ENCODE measurements at places on chromosomes 13 and 19.

DNA sequence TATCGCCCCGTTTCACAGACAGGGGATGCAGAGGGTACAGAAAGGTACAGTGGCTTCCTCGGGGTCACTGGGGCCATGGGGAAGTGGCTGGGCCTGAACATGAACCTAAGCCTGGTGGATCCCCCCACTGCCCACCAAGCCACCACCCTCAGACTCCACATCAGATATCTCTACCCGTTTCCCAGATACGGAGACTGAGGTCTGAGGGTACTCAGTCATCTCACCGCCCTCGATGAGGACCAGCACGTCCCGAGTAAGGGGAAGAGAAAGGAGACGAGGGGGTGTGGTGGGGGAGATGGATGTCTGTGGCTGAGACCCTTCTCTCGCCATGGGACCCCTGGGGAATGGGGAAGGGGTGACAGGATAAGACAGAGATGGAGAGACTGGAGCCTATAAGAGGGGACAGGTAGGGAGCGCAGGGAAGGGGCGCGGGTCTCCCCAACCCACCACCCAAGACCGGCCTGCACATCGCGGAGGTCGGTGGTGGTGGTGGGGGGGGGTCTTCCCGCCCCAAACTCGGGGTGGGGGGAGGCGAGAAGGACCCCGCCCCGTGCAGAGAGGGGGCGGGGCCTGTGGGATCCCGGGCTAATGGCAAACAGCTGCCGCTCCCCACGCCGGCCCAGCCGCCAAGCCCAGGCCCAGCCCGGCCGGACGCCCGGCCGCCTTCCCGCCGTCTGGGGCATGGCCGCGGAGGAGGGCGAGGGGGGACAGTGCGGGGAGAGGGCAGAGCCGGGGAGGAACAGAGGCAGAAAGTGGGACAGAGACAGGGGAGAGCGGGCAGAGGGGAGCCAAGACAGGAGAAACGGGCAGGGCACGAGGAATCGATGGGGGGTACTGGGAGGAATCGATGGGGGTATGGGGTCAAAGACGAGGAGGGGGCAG is 698 bp downstream of the KANK2 start:
- DNase-seq: peak; percentile 3

GRCh38 chr13:97434397-97435201 is 630 bp downstream of the RAP2A start:
- peak; percentile 23 for DNase-seq

GRCh38 chr13:39106216-39107005 is 68.2 kb downstream of the NHLRC3 start:
- DNase-seq: no peak

DNA sequence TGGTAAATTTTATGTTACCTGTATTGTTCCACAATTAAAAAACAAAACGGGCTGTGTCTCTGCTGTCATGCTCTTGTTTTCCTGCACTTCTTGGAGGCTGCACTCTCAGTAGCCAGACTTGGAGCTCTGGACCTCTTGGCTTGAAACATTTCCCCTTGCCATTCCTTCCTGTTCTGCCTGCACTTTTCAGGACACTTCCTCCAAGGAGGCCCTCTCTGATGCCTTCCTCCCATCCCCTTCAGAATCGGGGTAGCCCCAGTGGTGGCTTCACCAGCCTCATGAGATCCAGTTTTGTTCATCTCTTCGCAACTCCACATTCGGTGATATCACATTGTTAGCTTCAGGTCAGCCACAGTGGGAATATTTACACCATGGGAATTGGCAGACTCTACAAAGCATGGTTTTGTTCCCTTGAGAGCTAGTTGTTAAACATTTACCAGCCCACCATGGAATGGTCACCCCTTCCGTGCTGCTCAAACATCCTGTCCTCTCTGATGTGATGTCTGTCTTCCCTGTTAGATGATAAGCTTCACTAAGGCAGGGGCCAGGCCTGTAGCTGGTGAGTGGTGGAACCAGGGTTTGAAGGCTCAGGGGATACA is 40.2 kb upstream of the PEG3 start:
- DNase-seq: no peak

DNA sequence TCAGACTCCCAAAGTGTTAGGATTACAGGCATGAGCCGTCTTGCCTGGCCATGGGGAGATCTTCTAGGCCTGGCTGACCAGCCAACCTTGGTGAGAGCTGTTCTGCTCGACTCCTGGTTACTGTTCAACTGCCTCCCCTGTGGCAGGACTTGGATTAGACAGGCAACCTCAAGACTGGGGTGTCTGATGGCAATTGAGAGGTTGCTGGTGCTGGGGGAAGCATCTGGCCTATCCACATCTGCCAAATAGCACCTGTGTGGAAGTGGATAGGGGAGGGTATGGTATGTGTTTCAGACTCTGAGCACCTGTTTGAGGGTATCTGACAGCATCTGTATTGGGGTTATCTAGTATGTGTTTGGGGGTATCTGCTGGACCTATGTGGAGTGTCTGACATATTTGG is 44.7 kb downstream of the ARHGEF18 start:
- DNase-seq: no peak

DNA sequence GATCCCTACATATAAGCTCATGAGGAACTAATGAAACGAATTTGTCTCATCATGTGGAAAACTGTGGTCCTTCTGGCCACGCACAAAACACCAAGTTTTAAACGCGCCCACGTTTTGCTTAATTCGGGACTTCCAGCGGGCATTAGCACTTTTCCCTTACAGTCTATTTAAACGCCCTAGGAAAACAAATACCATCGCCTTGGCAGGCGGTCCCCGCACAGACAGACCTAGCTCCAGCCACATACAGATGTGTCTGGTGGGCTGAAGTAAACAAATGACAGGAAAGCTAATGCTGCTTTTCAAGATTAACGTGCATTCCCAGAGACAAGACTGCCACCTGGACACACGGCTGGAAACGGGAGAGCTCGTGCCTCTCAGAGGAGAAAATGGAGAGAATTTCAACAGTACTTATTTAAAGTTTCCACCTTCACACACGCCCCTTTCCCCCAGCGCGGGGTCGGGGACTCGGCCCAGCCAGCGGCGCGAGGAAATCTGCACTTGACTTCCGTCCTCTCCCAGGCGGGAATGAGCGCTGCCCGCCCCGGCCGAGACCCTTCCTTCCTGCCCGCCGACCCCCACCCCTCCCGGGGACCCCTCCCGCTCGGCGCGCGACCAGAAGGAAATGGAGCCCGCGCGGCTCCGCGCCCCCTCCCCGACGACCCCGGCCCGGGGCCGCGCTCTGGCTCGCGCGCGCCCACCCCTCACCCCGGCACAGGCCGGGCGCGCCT is 931 bp downstream of the USP12 start:
- DNase-seq: peak; percentile 44

DNA sequence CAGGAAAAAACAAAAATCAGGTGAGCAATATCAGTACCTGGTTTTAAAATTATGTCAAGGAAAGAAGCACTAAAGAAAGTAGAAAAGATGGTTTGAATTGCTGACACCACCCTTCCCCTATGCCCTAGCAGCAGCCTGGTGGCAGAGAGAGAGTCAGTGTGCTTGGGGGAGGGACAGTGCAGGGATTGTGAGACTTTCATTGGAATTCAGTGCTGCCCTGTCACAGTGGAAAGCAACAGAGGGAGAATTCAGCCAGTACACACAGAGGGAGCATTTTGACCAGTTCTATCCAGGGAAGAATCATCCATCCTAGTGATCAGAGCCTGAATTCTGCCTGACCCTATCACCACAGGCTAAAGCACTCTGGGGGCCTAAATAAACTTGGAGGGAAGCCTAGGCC is 222.4 kb upstream of the PCDH17 start:
- DNase-seq: peak; percentile 23

GRCh38 chr19:15393963-15394362 is 14.4 kb upstream of the AKAP8 start:
- no peak for DNase-seq

DNA sequence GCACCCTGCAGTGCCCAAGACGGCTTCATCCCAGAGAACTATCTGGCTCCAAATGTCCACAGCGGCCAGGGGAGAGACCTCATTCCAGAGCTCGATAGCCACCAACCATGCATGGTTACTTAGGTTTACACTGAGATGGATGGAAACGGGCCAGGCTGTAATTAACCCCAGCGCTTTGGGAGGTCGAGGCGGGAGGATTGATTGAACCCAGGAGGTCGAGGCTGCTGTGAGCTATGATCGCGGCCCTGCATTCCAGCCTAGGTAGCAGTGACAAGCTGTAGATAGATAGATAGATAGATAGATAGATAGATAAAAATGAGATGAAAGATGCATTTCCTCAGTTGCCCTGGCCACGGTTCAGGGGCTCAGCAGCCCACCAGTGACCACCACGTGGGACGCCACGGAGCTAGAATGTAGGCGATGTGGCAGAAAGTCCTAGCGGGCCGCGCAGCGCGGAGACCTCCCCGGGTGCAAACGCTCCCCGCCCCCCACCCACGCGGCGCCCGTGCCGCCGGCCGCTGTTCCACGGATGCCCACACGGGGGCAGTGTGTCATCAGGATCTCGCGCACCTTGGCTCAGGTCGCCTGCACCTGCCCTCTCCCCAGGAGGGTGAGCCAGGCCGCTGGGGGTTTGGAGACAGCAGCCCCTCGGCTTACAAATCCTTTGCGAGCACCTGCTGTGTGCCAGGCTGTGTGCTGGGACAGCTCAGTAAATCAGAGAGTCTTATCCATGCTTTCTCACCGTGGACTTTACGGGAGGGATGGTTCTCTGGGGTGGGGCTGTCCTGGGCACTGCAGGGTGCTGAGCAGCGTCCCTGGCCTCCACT is 13.5 kb upstream of the TLE5 start:
- DNase-seq: no peak

DNA sequence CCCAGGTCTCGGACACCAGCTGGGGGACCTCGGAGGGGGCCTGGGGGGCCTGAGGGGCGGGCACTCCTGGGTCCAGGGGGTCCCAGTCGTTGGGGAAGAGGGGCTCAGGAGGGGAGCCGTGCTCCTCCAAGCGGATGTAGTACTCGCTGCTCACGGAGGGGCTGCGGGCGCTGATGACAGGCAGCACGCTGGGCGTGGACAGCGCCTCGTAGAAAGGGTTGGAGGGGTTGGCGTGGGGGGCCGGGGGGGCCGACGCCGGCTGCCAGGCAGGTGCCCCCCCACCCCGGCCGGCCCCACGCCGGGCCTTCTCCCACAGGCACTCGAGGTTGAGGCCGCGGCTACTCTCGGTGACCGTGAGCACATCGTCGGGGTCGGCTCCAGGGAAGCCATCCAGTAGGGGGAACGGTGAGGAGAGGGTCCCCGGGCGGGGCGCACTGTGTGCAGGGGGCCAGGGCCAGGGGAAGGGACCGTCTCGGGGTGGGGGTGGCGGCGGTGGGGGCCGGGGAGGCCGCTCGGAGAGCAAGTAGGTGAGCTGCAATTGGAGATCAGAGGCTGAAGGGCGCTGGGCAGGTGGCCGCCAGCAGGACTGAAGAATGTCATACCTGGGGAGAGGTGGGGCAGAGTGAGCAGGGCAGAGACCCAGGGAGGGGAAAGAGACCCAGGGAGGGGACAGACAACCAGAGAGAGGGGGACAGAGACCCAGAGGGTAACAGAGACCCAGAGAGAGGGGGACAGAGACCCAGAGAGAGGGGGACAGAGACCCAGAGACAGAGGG is 12.1 kb downstream of the LMTK3 start:
- DNase-seq: no peak

- no peak for DNase-seq
Measured at GRCh38 chr19:48777720-48778119, 22.4 kb downstream of the FGF21 start.

- DNase-seq: no peak
Measured at GRCh38 chr19:58034477-58034793, 610 bp downstream of the ZSCAN1 start.

DNA sequence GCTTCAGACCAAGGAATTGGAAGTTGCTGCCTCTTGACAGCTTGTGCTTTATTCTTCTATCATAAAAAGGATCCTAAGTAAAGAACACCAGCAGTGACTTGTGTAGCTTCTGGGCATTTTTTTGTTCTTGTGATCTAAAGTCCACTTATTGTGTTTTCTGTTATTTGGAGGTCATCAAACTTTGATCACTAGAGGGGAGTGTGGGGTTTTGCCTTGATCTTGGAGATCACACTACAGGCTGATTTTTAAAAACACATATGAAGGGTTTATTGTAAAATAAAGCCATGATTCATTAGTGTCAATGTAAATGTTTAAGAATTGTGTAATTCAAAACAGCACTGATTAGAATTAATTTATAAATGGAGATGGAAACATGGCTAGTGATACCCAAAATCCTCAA is 328.7 kb upstream of the EDNRB start:
- no peak for DNase-seq

- no peak for DNase-seq
Measured at GRCh38 chr19:42325896-42326771, 699 bp downstream of the MEGF8 start.

GRCh38 chr19:42279902-42280814 is 11.1 kb downstream of the CIC start:
- peak; percentile 88 for DNase-seq

DNA sequence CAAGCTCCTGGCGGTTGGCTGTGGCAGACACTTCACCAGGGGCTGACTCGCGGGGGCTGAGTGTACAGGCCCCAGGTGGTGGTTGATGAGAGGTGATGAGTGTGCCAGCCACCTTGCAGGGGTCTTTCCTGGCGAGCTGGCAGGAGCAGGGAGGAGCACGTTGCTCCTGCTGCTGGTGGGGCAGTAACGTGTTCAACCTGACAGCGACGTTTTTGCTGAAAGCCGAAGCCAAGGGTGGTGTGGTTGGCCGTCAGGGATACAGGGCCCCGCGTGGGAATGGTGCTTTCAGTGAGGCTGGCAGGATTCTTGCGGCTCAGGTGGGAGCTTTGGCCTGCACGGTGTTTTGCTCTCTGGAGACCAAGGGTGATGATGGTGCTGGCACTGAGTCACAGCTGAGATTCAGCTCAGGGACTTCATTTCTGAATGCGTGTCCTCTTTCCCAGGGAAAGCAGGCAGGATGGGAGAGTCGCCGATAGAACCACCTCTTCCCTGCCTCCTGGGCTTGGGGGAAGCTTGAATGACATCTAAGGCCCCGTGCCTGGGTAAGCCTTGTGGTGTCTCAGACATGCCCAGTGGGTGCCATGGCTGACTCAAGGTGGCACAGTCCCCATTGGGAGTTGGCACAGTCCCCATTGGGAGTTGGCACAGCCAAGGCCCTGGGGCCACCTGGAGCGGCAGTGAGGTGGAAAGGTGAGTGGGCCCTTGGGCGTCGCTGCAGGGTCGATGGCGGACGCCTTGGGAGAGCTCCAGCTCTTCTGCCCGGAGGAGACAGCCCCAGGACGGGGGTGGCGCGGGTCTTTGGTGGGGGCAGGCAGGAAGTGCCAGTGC is 8.8 kb downstream of the DAZAP1 start:
- DNase-seq: no peak

GRCh38 chr19:17943274-17944221 is 10.7 kb downstream of the CCDC124 start:
- DNase-seq: no peak

Data from amygdala (tissue), 56 donors.